Activated T-cell treated with anti-CD3 and anti-CD28 coated beads, Interleukin-2, amount 50 U/mL, for 48 hours (primary cell): ENCODE measurements at places on chromosomes 16 and 17.
A peak's percentile ranks its signal among the peaks of the same experiment; 100 is the strongest.

DNA sequence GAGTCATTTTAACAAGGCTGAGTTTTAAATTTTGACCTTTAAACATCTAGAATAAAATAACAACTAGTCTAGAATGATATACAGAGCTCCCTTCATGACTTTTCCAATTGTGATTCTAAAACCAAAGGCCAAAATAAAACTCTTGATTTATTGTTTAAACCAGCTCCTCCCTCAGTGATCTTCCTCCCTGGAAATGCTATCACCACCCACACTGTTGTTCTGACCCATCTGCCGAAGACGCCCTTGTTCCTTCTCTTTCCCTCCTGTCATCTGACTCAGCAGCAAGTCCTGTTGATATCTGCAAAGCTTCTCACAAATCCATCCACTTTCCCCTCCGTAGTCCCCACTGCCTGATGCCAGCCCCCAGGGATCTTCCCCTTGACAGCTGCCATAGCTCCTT is 231.6 kb upstream of the DYNLRB2 start:
- no peak for DNase-seq

- DNase-seq: no peak
Measured at GRCh38 chr17:29584452-29585079, 4.9 kb downstream of the GIT1 start.

DNA sequence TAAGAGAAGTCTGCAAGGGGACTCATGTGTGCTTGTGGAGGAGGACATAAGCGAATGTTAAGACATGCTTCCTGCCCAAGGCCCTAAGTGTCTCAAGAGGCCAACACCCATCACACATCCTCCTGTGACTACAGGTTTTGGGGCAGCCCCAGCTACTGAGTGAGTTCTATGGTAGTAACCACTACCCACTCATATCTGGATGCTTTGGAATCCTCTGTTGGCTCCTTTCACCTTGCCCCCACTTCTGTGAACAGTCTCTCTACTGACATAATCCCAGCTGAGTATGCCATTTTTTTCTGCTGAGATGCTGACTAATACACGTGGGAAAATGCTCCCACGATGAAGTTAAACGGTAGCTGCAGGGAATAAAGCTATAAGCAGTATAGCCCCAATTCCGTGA is 153.5 kb downstream of the VPS53 start:
- peak; percentile 44 for DNase-seq

DNA sequence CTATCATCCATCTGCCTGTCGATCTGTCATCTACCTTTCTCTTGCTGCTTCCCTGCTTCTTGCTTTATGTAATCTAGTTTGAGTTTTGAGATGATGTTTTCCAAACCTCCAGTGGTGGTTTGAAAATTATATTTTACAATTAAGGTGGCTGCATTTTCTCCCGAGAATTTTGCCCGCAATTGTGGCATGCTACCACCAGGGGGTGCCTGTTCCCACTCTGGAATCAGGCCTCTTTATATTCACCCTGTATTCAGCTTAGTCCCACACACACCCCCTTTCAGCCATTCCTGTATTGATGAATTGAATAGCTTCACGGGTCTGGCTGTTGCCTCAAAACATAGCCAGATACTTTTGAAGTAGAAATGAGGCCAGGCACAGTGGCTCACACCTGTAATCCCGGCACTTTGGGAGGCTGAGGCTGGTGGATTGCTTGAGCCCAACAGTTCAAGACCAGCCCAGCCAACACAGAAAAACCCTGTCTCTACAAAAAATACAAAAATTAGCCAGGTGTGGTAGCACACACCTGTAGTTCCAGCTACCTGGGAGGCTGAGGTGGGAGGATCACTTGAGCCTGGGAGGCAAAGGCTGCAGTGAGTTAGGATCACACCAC is 3.2 kb downstream of the PRSS22 start:
- DNase-seq: peak; percentile 59

DNA sequence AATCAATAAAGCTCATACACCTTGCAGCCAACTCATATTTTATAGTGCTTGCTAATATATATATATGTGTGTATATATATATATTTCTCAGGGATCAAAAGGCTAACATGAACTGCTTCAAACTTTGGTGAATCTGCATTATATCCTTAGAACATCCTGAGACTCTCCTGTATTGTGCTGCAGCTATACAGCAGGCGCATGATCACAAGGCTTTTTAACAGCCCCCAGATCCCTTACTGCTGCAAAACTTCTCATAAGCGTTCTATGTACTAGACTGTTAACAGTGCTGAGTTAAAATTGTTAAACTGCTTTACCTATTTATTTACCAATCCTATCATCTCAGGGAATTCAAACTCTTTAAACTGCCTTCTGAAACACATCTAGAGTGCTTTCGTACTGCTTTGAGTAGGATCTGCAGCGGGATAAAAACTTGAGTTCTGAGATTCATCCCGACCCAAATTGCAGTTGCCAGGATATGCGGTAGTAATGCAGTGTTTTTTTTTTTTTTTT is 1.3 kb downstream of the GPATCH8 start:
- no peak for DNase-seq

- no peak for DNase-seq
Measured at GRCh38 chr17:60077672-60078519, 825 bp downstream of the HEATR6 start.

GRCh38 chr16:87062569-87063442 is 254.4 kb downstream of the C16orf95 start:
- peak; percentile 76 for DNase-seq

DNA sequence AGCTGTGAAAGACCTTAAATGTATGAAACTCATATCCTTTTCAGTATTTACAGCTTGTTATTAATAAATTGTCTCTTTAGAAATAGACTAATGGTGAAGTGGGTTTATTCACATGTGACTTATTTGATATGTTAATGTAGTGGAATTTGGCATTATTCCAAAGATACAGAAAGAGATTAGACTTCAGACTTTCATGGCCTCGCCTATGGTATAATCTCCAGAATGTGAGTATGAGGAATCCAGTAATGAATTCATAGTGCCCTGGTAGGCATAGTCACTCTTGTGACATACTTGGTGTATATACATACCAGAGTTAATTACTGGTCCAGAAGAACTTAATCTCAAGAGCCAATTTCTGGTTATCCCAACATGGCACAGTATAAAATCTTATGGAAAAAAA is 72.7 kb downstream of the OMG start:
- DNase-seq: no peak

DNA sequence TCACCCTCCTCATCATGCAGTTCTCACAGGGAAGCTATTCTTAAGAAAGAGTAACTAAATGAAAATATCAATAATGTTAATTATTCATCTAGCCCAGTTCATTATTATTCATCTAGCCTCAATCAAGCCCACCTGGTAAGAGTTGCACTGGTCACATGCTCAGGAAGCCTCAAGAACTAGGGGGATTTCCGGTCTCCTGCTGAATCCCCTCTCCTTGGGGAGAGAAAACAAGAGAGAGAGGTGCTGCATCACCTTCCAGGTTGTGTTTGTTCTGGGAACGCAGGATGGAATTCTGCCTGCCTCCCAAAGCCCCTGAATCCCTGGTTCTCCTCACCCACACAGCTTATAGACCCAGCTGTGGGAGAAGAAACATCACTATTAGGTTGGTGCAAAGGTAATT is 164.0 kb downstream of the PMP22 start:
- no peak for DNase-seq

DNA sequence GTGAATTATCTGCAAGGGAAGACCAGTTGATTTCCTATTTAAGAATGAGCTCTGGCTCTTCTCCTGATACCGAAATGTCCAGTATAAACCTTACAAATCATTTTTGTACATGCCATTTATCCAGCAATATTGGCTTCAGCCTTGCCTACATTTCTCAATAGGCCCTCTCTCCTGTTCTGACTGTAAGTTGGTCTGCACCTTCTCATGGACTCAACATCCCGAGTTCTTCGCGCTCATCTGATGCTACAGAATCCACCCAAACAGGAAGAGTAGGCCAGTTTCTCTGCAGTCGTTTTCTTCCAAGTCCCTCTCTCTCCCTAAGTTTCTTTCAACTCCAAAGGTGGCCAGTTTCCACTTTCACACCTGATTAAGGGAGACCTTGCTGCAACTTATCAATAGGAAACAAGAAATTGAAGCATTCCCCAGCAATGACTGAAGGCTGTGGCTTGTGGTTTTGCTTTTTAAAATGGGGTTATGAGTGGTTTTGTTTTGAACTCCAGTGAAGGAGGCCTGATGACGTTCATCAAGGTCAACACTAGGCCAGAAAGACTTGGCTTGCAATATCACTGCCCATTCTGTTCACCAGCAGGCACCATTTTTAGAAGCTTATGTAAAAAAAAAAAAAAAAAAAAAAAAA is 383.0 kb downstream of the MAF start:
- DNase-seq: peak; percentile 48

- peak; percentile 75 for DNase-seq
Measured at GRCh38 chr17:78708510-78708973, 73.5 kb downstream of the CYTH1 start.

DNA sequence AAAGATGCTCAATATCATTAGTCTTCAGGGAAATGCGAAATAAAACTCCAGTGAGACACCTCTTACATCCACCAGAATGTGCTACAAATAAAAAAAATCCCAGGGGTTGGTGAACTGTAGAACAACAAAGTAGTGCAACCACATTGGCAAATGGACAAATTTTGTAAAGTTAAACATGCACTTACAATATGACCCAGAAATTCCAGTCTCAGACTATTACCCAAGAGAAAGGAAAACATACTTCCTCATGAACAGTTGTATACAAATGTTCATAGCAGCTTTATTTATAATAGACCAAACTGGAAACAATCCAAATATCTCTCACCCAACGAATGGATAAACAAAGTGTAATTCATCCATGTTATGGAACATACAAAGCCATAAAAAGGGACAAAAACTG is 239.5 kb downstream of the ABCC12 start:
- DNase-seq: no peak

DNA sequence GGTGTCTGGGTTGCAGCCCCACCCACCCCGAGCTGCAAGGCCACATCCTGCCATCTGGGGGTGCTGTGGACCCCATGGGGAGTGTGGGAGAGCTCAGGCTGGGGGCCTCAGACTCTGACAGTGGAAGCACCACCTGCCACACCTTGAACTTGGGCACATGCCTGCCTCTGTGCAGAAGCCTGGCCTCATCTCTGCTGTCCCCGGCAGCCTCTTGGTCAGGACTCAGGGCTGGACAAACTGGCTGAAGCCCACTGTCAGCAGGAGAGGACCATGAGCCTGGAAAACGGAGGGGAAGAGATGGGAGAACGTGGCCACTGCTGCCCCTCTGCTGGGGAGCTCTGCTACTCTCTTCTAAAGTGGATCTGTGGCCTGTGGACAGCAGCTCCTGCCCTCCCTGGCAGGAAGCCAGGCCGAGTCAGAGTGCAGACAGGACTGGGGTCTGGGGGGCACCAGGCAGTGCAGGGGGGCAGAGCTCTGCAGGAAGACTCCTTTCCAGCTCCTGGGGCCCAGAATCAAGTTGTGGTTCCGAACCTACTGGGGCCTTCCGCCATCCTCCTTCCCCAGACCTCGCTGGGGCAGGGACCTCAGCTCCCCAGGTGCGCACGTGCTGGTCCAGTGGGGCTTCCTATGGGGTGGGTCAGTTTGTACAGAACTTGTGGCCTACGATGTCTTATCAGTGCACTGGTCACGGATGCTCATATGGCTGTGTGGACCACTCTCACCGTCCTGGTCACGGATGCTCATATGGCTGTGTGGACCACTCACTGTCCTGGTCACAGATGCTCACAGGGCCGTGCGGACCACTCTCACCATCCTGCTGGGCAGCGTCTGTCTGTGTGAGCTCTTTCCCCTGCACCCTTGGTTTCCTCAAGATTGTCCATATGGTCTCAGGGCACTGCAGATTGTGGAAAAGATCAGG is 207.7 kb downstream of the LAT start:
- peak; percentile 28 for DNase-seq

- DNase-seq: no peak
Measured at GRCh38 chr17:80279895-80280294, 19.2 kb downstream of the RNF213 start.

GRCh38 chr17:6591599-6592158 is 35.3 kb upstream of the PITPNM3 start:
- no peak for DNase-seq

GRCh38 chr16:30115238-30115637 is 1.9 kb upstream of the GDPD3 start:
- no peak for DNase-seq

DNA sequence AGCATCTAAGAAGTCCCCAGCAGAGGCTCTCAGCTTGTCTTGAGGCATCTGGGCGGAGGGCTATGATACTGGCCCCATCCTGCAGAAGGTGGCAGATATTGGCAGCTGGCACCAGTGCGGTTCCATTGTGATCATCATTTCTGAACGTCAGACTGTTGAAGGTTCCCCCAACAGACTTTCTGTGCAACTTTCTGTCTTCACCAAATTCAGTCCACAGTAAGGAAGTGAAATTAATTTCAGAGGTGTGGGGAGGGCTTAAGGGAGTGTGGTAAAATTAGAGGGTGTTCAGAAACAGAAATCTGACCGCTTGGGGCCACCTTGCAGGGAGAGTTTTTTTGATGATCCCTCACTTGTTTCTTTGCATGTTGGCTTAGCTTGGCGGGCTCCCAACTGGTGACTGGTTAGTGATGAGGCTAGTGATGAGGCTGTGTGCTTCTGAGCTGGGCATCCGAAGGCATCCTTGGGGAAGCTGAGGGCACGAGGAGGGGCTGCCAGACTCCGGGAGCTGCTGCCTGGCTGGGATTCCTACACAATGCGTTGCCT is at the start of gene CIITA:
CIITA (plus strand) TSS at position 404 of the 543 bp plus-strand sequence; CDS start at position 533, 129 bp downstream.
- peak; percentile 73 for DNase-seq

GRCh38 chr17:37164057-37164456 is 211.7 kb upstream of the C17orf78 start:
- DNase-seq: no peak

DNA sequence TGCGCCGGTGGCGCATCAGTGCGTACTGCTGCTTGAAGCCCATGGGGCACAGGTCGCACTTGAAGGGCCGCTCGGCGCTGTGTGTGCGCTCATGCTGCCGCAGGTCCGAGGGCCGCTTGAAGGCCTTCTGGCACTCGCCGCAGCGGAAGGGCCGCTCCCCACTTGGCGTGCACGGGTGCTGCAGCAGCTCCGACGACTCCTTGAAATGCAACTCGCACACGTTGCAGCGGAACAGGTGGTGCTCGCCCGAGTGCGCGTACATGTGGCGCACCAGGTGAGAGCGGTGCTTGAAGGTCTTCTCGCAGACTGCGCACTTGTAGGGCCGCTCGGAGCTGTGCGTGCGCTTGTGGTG is 3.3 kb downstream of the ZNF319 start:
- DNase-seq: no peak

DNA sequence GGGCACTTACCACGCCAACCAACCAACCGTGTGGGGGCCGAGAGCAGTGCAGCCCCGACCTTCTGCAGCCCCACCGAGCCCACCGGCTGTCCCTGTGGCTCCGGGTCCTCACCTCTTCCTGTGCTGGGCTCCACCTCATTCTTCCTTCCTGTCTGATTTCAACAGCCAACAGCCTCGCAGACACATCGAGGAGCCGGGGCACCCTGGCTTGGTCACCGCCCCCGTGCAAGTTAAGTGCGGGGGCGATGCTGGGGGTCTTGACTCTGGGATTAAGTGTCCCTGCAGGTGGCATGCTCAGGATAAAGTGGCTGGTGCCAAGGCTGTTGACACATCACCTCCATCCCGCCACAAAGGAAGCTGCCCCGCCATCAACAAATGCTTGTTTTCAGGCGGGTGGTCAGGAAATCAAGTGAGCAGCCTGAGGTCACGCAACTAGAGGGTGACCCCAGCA is at the start of gene NLRC3:
NLRC3 (minus strand) TSS at position 102 of the 451 bp plus-strand sequence. CDS start 12,367 bp downstream, outside the sequence.
- peak; percentile 60 for DNase-seq
